Stimulated activated CD8-positive, alpha-beta memory T cell treated with anti-CD3 and anti-CD28 coated beads, Interleukin-15, amount 100 ng/mL, for 4 hours (primary cell): ENCODE measurements at places on chromosomes 7 and 10.

DNA sequence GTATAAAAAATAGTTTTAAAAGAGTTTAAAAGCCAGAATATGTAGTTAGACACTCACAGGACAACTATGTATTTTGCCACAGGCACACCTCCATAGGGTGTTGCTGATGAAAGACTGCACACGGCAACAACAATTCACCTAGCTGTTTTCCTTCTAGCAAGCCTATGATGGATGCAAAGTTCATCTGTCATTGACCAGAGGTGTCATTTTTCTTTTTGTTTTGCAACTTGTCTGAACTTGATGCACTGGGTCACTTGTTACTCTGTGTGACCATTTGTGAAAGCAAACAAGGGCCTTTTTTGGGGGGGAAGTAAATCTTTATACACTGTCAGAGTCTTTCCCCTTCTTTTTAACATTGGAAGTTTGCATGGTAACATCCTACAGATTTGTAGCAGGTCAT lies 258.0 kb upstream of the SEMA3A start:
- DNase-seq: no peak

GRCh38 chr10:117450940-117451339 lies 75.7 kb upstream of the PDZD8 start:
- no peak for DNase-seq

GRCh38 chr7:45709168-45710042 lies 135.2 kb downstream of the ADCY1 start:
- DNase-seq: no peak

DNA sequence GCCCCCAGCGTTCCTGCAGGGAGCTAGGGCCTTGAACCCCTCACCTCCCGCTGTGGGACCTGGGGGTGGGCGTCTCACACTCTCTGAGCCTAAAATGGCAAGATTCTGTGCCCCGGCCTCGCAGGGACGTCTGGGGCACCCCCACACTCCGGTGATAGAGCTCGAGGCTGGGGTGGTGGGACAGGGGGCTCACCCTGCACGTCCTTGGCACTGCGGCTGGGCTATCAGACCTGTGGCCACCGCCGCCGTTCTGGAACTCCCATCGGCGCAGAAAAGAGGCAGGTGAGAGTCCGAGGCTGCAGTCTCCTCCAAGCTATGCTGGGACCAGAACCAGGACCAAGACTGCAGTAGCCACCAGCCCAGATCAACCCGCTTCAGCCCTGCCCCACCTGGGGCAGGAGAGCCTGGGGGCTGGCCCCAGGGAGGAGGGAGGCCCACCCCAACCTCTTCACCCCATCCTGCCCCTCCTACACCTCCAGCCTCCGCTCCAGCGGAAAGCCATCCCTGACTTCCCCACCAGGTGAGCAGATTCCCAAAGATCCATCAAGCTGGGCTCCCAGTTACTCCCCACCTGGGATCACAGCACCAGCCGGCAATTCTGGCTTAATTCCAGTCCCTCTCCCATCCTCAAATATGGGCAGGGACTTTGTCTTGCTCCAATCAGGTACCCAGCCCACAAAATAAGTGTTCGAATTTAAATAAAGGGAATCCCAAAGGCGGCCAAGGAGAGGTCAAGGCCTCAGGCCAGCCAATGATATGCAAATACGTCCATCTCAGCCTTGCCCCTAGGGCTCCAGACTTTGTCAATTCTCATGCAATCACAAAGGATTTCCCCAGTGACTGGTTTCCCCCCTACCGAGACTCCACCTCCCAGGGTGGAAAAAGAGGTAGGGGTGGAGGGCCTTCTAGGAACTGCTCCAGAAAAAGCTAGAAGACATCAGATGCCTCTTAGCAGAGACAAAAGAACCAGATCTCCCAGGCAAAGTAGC lies 16.4 kb downstream of the TNRC18 start:
- no peak for DNase-seq

DNA sequence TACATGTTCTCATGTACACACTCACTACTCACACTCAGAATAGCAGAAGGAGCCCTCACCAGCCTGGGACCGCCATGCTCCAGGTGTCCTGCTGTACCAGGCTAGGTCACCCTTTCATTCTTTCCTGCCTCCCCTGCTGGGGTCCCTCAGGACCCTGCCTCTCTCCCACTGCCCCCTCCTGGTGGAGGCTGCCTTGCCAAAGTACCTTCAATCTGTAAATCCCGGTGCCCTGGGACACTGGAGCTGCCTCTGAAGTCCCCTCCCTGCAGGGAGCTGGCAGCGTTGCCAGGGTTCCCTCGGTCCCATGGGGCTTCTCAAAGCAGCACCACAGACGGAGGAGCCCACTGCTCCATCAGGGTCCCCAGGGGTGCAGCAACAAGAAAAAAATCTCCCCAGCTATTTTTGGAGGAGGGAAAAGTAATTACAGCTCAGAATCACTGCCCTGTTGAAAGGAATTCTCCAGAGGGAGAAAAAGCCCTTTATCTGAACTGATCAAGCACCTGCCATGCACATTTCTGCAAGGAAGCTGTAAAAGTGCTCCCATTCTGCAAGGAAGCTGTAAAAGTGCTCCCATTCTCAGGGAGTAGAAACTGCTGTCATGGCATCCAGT lies 259.9 kb downstream of the PTPRN2 start:
- DNase-seq: no peak

- DNase-seq: no peak
Measured at GRCh38 chr7:70579397-70580097, 552.4 kb upstream of the GALNT17 start.

GRCh38 chr10:109769966-109770365 lies 153.3 kb downstream of the XPNPEP1 start:
- DNase-seq: no peak

DNA sequence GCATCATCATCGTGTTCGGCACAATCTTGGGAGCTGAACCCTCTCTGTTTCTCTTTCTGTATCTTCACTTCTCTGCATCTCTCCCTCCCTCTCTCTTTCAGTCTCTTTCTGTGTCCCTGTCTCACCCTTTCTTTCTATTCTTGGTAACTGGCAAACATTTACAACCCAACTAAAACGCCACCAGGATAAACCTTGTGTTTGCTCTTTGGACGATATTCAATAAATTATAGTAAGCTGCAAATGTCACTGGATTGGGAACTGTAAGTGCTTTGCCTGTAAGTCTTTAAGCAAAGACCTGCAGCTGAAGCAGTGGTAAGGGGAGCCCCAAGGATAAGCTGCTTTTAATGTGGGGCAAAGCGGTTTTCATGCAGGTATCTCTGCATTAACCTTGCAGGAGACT lies 558.0 kb upstream of the MKI67 start:
- no peak for DNase-seq

DNA sequence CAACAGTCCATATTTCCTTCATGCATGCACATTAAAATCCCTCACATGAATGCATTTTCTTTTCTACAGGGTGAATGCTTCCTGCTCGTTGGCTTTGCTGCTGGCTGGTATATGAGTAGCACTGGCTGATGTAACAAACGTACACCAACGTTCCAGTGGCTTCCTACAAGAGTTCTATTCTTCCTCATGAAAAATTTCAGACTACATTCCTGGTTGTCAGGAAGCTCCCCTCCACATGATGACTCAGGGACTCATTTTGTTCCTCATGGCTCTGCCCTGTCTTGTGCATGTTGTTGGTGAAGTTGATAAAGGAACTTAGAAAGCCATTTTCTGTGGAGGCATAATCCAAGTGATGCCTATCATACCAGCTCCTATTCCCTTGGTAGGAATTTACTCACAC lies 470.7 kb upstream of the KLF6 start:
- DNase-seq: no peak

- DNase-seq: no peak
Measured at GRCh38 chr10:49107111-49107886, 8.0 kb downstream of the VSTM4 start.

DNA sequence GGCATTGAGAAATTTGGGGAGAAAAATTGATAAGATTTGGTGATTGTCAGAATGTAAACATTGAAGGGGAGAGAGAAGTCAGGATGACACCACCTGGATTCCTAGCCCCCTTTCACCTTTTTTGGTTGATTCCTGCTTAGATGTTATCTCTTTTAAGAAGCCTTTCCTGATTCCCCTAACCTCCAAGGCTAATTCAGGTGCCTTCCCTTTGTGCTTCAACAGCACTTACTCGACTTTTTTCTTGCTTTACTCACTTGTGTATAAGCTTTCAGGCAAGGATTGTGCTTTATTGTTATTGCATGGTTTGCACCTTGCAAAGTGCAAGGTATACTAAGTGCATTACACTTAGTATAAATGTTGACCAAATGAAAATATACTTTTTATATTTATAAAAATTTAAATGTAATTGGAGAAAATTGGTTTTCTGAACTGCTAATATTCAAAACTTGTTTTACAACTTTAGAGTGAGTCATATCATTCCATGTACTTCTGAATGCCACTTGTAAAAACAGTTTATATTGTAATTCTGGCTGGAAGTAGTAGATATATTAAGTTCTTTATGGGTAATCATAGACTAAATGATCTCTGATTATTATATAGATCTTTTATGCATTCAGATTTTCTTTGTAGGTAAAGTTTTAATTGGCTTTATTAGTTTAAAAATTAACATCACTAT lies 13.2 kb downstream of the SHOC2 start:
- DNase-seq: no peak

GRCh38 chr7:41205600-41205999 lies 497.3 kb downstream of the INHBA start:
- no peak for DNase-seq

- no peak for DNase-seq
Measured at GRCh38 chr10:76523246-76523645, 1091.8 kb downstream of the LRMDA start.

DNA sequence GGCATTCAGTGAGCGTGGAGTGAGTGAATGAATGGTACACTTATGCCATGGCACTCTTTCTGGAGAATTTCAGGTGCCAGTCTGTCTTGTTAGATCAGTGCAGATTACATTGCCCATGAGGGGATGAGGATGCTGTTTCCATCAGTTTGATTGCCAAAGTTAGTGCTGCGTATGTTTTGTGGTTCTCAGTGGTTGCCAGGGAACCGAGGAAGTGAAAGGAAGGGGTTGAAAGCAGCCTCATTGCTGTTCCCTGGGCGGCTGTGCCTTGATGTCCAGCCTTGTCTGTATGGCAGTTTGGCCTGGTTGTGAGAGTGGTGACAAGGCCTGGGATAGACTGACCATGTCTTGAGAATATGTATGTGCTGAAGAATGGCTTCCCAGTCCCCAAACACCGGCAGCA lies 30.2 kb downstream of the WBP1L start:
- DNase-seq: no peak

DNA sequence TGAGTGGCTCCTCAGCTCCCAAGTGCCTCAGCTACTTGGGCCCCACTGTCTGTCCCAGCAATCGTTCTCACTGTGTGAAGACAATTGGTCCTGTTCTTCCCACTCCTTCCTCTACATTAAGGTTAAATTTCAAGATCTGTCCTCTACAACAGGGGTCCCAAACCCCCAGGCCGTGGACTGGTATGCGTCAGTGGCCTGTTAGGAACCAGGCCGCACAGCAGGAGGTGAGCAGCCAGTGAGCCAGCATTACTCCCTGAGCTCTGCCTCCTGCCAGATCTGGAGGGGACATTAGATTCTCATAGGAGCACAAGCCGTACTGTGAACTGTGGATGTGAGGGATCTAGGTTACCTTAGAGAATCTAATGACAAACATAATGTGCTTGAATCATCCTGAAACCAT lies 376.9 kb upstream of the FZD8 start:
- no peak for DNase-seq

- DNase-seq: no peak
Measured at GRCh38 chr10:5560142-5560816, 35.5 kb downstream of the CALML3 start.

GRCh38 chr10:5618829-5619228 lies 47.6 kb downstream of the ASB13 start:
- DNase-seq: no peak

- no peak for DNase-seq
Measured at GRCh38 chr10:3623746-3624145, 161.3 kb downstream of the KLF6 start.

DNA sequence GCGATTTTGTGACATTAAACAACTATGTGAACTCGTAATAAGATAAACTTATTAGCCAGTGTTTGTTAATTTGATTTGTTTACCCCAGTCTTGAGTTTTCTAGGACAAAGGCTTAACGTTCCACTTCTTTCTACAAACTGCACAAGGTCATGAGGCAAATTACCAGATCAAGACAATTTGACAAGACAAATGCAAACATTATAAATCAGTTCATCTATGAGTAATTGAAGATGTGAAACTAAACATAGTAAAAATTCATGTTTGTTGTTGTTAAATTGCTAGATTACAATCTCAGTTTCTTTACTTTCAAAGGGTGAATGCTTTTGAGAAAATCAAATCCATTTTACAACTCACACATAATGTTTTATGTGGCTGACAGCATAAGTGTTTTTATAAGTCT lies 13.4 kb upstream of the ZNF804B start:
- no peak for DNase-seq

GRCh38 chr7:68688416-68689086 lies 909.7 kb upstream of the AUTS2 start:
- no peak for DNase-seq

DNA sequence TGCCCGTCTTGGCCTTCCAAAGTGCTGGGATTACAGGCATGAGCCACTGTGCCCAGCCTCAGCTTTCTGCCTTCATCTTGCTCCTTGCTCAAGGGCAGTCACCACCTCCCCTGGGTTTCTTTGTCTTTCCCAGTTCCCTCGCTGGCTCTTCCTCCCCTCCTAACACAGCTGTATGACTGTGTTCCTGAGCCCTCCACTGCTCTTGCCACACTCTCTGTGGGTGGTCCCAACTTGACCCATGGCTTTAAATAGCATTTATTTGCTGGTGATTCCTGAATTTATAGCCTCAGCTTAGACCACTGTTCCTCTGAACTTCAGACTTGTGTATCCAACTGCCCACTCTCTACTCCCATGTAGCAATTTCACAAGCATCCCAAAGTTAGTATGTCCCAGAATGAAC lies 181.3 kb downstream of the BAMBI start:
- no peak for DNase-seq

DNA sequence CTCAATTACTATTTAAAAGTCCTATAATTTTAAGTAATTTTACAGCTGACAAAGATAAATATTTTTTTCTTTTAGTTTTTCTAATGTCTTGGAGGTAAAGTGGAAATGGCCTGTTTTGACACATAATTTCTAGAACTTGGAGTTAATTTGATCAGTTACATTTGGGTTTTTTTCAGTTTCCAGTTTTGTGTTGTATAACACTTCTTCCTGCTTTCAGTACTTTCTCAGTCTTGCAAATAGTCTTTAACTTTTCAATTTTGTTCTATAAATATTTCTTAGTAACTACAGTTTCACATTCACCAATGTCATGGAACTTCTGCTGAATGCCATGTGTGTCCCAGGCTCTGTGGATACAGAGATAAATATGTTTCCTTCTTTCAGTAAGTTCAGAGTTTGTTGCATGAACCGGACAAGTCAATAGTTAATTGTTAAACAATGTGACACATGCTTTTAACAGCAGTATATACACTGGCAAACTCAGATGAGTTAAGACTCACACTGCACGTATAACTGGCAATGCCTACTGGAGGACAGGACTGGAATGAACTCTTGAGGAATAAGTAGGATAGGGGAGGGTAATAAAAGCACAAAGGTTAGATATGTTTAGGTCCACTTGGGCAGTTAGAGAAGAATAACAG lies 4.6 kb downstream of the SHOC2 start:
- DNase-seq: no peak

- no peak for DNase-seq
Measured at GRCh38 chr7:91553410-91553895, 289.2 kb downstream of the FZD1 start.

GRCh38 chr7:136339464-136339863 lies 362.3 kb upstream of the MTPN start:
- DNase-seq: no peak

- no peak for DNase-seq
Measured at GRCh38 chr7:95980167-95980566, 207.8 kb downstream of the DYNC1I1 start.
